Stimulated activated CD4-positive, alpha-beta T cell treated with anti-CD3 and anti-CD28 coated beads, Interleukin-1b, Interleukin-23, amount 100 ng/mL, for 4 hours (primary cell): ENCODE measurements at places on chromosomes 11 and 22.

DNA sequence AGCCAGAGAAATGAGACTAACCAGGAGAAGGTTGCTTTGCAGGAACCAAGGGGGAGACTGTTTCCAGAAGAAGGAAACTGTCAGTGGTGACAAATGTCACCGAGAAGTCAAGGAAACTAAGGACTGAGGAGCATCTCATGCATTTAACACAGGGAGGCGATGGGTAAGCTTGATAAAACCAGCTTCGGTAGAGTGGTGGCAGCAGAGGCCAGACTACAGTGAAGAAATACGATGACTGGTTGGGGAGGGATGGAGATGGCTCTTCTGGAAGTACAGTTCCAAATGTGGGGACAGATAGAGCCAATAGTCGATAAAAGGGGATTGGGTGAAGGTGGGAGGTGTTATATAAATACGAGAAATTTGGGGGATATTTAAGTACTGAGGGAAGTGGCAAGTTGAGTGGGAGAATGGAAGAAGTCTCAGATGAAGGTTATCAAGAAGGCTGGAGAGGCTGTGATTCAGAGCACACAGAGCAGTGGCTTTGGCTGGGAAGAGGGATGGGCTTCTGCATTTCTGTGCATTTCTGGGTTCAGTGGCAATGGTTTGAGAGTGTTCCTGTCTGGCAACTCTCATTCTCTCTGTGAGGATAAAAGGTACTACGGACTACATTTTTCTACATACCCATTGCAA, 29.2 kb downstream of the SC5D start:
- no peak for DNase-seq

GRCh38 chr11:64649291-64649697, 58.3 kb downstream of the SLC22A12 start:
- no peak for DNase-seq

GRCh38 chr22:24728790-24729637, 45.5 kb downstream of the PIWIL3 start:
- DNase-seq: no peak

DNA sequence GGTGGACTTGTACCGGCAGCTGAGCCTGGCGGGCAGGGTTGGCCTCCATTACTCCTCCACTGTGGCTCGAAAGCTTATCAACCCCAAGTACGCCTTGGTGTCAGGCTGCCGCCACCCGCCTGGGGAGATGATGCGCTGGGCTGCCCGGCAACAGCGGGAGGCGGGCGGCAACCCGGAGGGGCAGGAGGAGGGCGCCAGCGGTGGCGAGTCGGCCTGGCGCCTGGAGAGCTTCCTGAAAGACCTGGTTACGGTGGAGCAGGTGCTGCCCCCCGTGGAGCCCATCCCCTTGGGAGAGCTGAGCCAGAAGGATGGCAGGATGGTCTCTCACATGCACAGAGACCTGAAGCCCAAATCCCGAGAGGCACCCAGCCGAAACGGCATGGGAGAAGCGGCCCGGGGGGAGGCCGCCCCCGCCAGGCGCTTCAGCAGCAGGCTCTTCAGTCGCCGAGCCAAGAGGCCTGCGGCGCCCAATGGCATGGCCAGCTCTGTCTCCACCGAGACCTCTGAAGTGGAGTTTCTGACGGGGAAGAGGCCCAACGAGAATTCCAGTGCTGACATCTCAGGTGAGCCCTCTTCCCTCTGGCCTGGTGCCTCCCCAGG, 26.7 kb downstream of the FAM83F start:
- no peak for DNase-seq

GRCh38 chr11:19258641-19259230, 18.0 kb upstream of the E2F8 start:
- DNase-seq: no peak
